ENCODE measurements at places on chromosomes 7 and 10.

DNA sequence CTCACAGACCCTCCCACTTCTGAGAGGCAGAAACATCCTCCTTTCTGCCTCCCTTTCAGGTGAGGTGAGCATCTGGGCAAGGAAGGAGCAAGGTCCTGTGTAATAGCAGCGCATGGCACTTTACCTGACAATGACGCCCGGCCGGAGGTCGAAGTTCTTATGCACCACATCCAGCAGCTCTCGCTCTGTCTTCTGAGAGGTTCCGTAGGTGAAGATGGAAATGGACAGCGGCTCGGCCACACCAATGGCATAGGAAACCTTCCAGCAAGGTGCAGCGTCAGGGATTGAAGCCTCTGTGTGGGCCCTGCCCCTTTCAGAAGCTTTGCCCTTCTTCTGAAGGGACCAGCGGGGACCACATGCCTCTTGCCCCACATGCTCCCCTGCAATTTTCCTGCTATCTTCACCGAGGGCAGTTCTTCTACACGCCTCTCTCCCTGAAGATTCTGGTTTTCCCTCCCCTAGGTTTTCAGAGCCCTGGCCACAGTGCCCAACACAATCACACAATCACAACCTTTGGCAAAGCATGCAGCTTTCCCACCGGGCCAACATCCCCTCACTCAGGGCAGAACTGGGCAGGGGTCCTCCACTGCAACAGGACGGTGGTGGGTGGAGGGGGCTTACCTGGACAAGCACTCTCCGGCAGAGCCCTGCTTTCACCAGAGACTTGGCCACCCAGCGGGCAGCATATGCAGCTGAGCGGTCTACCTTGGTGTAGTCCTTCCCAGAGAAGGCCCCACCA, 14.9 kb downstream of the MAT1A start:
- no peak for DNase-seq

GRCh38 chr10:8637640-8638039, 583.2 kb downstream of the GATA3 start:
- DNase-seq, result no peak

DNA sequence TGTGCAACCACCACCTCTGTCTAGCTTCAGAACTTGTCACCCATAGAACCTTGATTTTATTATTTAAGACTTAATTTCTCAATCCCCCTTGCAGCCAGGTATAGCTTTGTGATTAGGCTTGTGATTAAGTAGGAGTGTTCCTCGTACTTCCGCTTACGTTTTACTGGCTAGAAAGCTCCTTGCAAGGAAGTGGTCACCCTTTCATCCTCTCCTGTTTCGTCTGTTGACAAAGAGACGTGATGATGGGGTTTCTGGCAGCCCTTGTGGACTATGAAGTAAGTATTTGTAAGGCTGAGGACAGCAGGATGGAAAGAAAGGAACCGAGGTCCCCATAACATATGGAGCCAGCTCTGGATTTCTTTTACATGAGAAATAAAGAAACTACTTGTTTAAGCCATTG, 86.5 kb upstream of the KDM7A start:
- DNase-seq, result no peak

GRCh38 chr10:34491678-34492077, 323.4 kb downstream of the PARD3 start:
- no peak for DNase-seq

GRCh38 chr7:116588225-116588624, 63.4 kb downstream of the CAV1 start:
- DNase-seq, result no peak

GRCh38 chr7:47266131-47266706, 315.7 kb downstream of the TNS3 start:
- peak; percentile 69 for DNase-seq

DNA sequence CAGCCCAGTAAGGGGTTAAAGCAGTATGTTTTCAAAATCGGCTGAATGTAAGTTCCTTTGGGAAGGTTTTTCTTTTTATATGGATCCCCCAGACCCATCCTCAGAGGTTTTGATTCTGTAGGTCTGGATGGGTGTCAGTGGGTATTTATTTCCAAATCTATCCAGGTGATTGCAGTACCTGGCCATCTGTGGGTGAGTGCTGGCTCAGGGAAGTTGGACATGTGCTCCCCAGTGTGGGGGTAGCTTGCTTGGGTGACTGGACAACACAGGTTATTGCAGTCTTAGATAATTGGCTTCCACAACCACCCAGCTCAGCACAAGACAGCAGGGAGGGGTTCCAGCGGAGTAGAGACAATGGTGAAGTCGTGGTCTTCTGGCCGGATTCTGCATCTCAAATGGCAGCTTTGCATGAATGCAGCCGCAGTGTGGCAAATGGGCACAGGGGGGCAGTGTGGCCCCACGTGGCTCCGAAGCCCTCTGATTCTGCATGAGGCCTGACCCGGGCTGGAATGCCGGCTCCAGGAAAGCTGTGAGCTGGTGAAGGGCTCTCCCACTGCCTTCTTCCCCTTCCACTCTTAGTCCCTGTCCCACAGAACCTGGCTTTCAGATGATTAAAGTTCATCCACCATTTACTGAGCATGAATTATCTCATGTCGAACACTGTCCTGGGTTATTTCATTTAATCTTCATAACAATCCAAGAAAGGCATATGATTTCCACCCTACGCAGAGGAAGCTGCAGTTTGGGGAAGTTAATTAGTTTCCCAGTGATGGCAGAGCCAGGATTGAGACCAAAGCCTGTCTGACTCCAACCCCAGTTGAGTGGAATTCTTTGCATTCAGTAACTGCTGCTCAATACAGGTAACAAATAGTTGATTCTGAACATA, 64.5 kb upstream of the SYPL1 start:
- peak; percentile 57 for DNase-seq

DNA sequence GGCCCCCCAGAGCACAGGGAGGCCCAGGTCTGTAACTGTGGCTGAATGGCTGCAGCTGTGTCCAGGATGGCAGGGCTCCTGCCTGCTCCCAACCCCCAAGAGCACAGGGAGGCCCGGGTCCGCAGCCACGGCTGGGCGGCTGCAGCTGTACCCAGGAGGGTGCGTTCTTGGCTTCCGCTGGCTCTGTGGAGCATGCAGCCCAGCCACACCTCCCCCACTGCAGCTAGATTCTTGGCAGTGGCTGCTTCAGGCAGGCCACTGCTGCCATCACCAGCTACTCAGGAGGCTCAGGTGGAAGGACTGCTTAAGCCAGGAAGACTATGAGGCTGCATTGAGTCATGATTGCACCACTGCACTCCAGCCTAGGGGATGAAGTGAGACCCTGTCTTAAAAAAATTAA, 27.9 kb downstream of the C7orf25 start:
- peak; percentile 54 for DNase-seq

DNA sequence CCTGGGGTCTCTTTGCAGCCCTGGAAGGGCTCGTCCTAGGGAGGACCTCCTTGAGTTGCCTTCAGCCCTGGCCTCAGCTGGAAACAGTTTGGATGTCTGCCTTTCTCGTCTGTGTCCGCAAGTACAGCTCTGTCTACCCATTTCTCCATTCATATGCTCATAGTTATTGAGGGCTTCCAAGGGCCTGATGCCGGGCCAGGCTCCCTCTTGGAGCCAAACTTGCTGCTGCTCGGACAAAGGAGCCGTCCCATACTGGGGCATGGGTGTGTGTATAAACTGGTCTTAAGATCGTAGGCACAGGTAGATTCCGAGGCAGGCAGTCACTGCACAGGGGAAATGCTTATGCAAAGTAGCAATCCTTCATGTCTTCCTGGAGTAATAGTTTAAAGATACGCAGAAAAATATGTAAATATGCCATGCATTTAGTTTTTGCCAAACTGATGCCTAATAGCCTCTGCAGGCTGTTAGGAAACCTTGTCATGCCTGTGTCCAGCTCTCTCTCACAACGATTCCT, 117.0 kb upstream of the BTBD16 start:
- no peak for DNase-seq
